ENCODE measurements at places on chromosomes 5 and 9. TPM values are rescaled to one million over a fixed set of nuclear protein-coding genes. Genes with fewer than 3 reads are reported as not detected.

DNA sequence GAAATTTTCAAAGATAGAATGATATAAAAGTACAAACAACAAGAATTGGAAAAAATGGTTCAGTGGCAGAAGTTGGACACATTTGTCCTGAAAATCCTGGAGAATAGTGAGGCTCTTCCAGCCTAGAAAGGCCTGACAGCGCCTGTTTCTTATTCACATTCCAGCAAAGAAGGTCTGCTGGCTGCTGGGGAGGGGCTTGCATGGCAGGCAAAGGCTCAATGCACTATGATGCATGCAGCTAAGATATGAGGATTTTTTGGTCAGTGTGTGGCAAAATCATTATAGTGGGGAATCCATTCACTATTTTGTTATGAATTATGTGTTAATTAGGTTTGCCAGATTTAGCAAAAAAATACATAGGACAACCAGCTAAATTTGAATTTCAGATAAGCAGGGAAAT is 243.9 kb upstream of the SLC30A5 start:
- DNase-seq, result no peak

- no peak for DNase-seq
Measured at GRCh38 chr9:129208207-129209032, 30.4 kb upstream of the IER5L start.

DNA sequence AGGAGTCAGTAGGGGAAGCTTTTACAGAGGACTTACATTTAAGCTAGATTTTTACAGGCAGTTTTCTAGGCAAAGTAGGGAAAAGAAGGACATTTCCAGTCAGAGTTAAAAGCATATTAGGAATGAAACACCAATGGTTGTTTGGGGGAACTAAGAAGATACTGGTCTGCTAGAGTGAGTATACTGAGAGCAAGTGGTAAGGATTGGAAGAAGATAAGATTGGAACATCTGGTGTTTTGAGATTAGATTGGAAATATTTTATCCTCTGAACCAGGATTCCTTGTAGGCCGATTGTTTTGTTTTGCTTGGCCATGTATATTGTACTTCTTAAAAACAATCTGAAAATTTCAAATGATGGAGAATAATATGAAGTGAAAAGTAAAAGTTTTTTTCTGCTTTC is 7.7 kb downstream of the FBXO38 start:
- no peak for DNase-seq

DNA sequence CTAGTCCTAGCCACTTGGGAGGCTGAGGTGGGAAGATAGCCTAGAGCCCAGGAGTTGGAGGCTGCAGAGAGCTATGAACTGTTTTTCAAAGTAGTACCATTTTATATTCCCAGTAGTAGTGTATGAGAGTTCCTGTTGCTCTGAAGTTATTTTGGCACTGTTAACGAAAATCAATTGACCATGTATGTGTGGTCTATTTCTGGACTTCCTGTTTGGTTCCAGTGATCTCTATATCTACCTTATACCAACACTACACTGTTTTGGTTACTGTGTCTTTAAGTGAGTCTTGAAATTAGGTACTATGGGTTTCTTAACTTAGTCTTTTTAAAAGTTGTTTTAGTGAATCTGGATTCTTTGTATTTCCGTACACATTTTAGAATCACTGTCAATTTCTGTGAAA is 13.6 kb downstream of the SLF1 start:
- DNase-seq, result no peak

Gene GDNF
- 8.9 TPM for total RNA-seq

Measured in sigmoid colon (tissue), 7 donors.